ENCODE measurements at places on chromosomes 12 and 14.

- DNase-seq: no peak
Measured at GRCh38 chr12:118846416-118846815, 134.9 kb upstream of the SRRM4 start.

- no peak for DNase-seq
Measured at GRCh38 chr14:100134586-100134985, 24.9 kb downstream of the DEGS2 start.

DNA sequence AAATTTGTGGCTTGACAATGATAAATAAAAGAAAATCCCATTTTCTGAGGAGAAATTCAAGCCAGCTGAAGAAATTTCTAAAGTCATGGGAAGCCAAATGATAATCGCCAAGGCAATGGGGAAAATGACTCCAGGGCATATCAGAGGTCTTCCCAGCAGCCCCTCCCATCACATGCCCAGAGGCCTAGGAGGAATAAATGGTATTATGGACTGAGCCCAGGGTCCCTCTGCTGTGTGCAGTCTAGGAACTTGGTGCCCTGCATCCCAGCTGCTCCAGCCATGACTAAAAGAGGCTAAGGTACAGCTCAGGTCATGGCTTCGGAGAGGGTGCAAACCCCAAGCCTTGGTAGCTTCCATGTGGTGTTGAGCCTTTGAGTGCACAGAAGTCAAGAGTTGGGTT, 4.4 kb downstream of the CLEC12A start:
- no peak for DNase-seq

DNA sequence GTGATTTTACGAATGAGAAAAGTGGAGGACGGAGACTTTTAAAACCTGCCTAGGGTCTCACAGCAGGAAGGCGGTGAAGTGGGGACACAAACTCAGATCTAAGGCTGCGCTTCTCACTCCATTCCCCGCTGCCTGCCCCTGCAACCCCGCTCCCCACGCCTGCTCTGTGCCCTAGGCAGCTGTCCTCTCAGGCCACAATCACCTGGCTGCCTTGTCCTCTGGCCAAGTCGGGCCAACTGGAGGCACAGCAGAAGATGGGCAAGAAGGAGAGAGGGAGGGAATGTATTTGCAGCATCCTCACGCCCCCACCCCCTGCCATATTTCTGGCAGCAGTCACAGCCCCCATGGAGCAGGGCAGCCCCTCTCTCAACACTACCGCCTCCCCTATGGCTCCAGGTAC, 94.9 kb downstream of the CHGA start:
- DNase-seq: no peak

DNA sequence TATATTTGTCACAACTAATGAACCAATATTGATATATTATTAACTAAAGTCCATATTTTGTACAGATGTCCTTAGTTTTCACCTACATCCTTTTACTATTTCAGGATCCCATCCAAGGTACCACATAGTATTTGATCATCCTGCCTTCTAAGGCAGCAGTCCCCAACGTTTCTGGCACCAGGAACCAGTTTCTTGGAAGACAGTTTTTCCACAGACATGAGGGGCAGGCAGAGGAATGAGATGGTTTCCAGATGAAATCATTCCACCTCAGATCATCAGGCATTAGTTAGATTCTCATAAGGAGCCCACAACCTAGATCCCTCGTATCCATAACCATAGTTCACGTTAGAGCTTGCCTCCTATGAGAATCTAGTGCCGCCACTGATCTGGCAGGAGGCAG, 82.8 kb upstream of the BCL2L14 start:
- no peak for DNase-seq

- no peak for DNase-seq
Measured at GRCh38 chr14:68246786-68247105, 427.2 kb downstream of the RAD51B start.

- no peak for DNase-seq
Measured at GRCh38 chr12:99978152-99978551, 6.6 kb downstream of the ANKS1B start.

DNA sequence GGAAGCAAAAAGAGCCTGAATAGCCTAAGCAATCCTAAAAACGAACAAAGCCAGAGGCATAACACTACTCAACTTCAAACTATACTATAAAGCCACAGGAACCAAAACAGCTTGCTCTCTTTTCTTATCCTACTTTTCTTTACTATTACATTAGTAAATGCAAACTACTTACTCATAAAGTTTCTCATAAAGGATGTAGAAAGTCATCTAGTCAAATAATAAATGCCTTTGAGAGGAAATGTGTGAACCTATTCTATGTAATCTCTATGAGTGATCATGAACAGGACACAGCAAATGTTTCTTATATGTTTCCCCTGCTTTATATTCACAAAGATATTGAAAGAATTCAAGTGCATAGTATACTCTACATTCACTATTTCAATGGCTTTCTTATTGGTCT, 176.9 kb upstream of the MDGA2 start:
- no peak for DNase-seq

GRCh38 chr14:61146899-61147298, 134.2 kb downstream of the TMEM30B start:
- DNase-seq: no peak

DNA sequence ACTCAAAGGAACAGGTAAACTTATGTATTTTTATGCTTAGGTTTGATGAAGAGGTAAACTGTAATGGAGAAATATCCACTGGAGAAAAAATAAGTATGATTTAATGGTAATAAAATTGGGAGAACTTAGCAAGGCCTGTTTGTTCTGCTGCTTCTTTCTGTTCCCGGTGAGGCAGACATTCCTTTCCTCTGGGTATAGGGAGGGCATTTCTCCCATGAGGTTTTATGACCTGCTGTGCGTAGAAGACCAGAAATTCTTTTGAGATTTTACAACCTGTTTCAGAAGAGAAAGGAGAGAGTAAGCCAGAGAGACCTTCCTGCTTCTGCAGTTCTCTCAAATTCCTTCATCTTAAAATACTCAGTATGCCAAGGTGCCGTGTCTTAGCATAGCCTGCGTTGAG, 139.4 kb upstream of the RMST start:
- DNase-seq: no peak

DNA sequence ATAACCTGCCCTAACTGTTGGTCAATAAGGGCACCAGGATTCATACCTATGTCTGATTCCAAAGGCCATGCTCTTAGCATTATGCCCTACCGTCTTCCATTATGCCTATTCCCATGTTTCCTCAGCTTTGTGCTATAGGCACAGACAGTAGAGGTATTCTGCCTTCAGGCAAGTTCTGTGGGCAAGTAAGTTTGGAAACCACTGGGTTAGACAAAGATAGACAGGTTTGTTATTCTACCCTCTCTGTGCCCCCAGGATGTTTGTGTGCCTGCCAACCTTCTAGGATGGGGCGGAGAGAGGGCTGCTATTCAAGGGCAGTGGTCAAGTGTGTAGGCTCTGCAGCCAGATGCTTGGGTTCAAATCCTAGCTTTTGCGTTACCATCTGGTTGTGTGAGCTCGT, 4.6 kb downstream of the RAPGEF3 start:
- DNase-seq: no peak

GRCh38 chr12:1272142-1272541, 281.1 kb downstream of the ERC1 start:
- DNase-seq: no peak

GRCh38 chr14:102870994-102871831, 51.2 kb upstream of the AMN start:
- no peak for DNase-seq

- DNase-seq: no peak
Measured at GRCh38 chr12:70798016-70798783, 122.3 kb downstream of the PTPRR start.

GRCh38 chr12:70007687-70008086, 182.7 kb downstream of the MYRFL start:
- no peak for DNase-seq

DNA sequence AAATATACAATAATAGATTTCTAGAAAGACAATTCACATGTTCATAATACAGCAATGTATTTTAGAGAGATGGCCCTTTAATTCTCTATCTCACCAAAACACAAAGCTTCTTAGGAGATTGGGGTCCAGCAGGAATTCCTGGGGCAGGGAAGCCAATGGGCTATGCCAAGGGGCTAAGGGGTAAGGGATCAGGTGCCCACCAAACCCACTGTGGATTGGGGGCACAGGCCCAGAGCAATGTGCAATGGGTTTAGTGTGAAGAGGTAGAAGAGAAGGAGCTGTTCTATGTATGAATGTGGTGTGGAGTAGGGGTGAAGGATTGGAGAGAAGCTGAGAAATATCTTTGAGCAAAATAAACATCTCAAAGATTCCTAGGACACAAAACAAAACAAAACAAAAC, 2.6 kb downstream of the HOXC13 start:
- DNase-seq: no peak

- DNase-seq: no peak
Measured at GRCh38 chr12:69985656-69986055, 160.6 kb downstream of the MYRFL start.

- no peak for DNase-seq
Measured at GRCh38 chr14:103002578-103003350, 54.6 kb downstream of the CDC42BPB start.

GRCh38 chr12:68234140-68234539, 8.5 kb upstream of the IL26 start:
- no peak for DNase-seq

DNA sequence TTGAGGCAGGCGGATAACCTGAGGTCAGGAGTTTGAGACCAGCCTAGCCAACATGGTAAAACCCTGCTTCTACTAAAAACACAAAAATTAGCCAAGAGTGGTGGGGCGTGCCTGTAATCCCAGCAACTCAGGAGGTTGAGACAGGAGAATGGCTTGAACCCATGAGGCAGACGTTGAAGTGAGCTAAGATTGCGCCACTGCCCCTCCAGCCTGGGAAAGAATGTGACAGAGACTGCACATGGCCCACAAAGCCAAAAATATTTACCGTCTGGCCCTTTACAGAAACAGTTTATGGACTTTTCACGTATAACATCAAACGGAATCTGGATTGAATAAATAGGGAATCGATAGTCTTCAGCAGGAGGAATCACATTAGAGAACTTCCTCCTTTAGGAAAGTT, 3.5 kb downstream of the RSRC2 start:
- no peak for DNase-seq

DNA sequence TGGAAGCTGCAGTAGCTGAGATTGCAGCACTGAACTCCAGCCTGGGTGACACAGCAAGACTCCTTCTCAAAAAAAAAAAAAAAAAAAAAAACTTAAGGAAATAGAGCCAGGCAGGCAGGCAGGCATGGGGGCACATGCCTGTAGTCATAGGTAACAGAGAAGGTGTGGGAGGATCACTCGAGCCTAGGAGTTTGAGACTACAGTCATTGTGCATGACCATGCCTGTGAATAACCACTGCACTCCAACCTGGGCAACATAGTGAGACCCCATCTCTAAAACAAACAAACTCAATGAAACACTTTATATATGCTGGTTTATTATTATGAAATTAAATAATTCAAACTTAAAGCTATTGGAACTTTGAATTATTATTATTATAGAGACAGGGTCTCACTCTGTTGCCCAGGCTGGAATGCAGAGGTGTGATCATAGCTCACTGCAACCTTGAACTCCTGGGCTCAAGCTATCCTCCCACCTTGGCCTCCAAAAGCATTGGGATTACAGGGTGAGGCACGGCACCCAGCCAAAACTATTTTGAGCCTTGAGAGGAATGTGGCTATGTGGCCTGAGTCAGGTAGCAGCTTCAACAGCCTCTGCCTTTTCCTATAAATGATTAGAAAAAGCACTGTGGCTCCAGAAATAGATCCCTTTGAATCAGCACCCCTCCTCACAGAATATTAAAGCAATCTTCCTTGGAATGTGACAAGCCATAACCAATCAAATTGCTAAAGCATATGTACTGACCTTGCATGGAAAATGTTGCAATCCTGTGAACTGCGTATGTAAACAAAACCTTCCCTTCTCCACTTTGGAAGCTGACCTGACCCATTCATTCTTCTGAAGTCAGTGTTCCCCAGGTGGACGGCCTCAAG, 34.7 kb upstream of the YY1 start:
- DNase-seq: no peak

DNA sequence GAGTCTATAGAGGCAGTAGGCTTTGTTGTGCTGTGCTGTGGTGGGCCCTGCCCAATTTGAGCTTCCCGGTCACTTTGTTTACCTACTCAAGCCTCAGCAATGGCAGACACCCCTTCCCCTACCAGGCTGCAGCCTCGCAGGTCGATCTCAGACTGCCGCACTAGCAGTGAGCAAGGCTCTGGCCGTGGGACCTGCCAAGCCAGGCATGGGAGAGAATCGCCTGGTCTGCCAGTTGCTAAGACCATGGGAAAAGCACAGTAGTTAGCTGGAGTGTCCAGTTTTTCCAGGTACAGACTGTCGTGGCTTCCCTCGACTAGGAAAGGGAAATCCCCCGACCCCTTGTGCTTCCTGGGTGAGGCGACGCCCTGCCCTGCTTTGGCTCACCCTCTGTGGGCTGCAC, 26.3 kb downstream of the ANO6 start:
- no peak for DNase-seq

- DNase-seq: no peak
Measured at GRCh38 chr14:28196878-28197277, 569.7 kb upstream of the FOXG1 start.

DNA sequence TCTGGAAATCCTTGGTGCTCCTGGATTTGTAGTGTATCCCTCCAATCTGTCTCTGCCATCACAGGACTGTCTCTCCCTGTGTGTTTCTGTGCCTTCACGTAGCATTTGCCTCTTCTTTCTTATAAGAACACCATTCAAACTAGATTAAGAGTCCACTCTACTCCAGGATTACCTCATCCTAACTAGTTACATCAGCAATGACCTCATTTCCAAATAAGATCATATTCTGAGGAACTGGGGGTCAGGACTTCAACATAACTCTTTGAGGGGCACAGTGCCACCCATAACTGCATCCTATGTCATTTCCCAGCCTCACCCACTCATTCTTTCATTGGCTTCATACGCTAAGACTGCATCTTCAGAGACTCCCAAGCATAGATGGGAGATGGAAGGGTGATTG, 106.2 kb downstream of the NT5DC3 start:
- DNase-seq: no peak

- DNase-seq: no peak
Measured at GRCh38 chr12:100795174-100795799, 711 bp downstream of the ANO4 start.

- no peak for DNase-seq
Measured at GRCh38 chr12:94182986-94183707, 34.8 kb downstream of the PLXNC1 start.

GRCh38 chr12:69513297-69513696, 43.1 kb downstream of the FRS2 start:
- no peak for DNase-seq

Measured in renal cortex interstitium (tissue), 15 donors.